ENCODE measurements at places on chromosomes 5 and 9.

GRCh38 chr9:127979333-127980059, 1.3 kb downstream of the EEIG1 start:
- DNase-seq: no peak

GRCh38 chr5:177089127-177089526, 2.4 kb downstream of the FGFR4 start:
- DNase-seq: no peak

DNA sequence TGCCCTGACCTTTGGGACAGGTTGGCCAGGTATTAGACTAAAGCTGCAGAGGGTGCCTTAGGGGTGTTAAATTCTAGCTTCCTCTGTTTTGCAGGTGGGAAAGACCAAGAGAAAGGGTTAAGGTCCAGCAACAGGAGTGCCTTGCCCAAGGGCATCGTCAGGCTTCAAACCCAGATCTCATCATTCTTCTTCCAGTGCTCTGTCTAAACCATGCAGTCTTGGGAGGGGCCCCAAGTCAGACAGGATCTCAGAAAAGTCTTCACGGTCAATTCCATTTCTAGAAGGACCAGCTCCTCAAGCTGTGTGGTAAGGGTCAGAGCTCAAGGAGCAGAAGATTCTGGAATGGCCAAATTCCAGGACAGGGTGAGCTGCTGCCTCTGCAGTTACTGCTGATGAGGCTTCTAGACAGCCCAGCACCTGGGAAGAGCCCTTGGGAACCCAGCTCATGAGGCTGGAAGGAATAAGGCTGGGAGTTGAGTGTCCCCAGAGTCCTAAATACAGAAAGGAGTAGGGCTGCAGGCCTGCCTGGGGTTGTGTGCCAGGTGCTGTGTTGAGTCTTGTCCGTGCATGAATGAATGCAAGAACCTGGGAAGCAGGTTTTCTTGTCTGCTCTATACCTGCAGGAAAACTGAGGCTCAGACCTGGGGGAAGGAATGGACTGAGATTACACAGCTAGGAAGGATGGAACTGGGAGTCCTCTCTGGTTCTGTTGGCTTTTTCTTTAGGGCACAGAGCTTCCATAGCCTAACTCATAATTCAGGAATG, 69.3 kb downstream of the WWC1 start:
- DNase-seq: no peak

GRCh38 chr5:84085387-84086041, 299.2 kb downstream of the EDIL3 start:
- DNase-seq: no peak

GRCh38 chr5:118789366-118789765, 199.0 kb downstream of the DTWD2 start:
- no peak for DNase-seq

- DNase-seq: no peak
Measured at GRCh38 chr9:86829496-86830046, 117.7 kb downstream of the GAS1 start.

DNA sequence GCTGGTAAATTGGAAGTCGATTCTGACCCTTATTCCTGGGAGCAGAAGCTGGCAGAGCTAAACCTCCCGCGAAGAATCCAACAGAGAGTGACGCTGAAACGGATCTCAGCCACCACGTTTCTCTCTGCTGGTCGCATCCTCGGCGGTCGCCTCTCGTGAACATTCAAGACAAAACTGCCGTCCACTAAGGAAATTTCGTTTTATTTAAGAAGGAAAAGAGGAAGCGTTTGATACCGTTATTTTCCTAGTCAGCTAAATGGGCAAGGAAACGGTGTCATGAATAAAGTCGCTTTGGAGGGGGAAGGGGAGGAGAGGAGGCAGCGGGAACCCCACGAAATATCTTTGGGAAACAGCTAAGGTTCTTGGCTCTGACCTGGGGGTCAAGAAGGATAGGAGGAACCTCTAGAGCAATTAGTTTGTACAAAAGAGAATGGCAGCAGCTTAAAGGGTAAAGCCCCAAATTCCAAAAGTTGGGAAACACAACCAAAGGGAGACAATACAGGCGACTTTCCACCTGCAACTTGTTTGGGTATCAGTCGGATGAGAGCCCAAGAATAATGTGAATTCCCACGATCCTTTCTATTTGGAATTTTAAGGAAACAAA, 1.9 kb downstream of the FOXB2 start:
- no peak for DNase-seq

GRCh38 chr5:141639357-141640050, 2.7 kb downstream of the RELL2 start:
- no peak for DNase-seq

- no peak for DNase-seq
Measured at GRCh38 chr5:81904861-81905260, 67.0 kb upstream of the ATG10 start.

GRCh38 chr9:133726401-133727276, 11.5 kb downstream of the SARDH start:
- peak; percentile 44 for DNase-seq

DNA sequence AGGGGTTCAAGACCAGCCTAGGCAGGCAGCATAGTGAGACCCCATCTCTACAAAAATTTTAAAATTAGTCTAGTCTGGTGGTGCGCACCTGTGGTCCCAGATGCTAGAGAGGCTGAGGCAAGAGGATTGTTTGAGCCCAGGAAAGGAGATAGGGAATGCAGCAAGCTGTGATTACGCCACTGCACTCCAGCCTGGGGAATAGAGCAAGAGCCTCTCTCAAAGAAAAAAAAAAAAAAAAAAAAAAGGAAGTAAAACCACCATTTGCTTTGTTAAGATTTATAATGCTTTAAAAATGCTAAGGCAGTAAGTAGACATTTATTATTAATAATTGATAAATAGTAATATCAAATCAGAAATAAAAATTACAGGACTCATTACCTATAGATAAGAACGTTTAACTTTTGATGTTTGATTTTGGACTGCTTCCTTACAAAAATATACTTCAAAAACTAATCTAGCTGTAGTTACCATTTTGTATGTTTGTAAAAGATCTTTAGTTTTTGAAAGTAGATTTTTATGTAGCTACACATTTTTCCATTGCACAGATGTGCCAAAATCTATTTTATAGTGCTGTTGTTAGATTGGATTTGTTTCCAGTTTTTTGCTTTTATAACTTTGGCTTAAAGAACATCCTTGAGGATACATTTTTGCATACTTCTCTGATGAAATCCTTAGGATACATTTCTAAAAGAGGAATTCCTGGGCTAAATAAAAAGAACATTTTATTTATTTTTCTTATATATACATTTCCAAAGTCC, 86.4 kb downstream of the INIP start:
- no peak for DNase-seq

DNA sequence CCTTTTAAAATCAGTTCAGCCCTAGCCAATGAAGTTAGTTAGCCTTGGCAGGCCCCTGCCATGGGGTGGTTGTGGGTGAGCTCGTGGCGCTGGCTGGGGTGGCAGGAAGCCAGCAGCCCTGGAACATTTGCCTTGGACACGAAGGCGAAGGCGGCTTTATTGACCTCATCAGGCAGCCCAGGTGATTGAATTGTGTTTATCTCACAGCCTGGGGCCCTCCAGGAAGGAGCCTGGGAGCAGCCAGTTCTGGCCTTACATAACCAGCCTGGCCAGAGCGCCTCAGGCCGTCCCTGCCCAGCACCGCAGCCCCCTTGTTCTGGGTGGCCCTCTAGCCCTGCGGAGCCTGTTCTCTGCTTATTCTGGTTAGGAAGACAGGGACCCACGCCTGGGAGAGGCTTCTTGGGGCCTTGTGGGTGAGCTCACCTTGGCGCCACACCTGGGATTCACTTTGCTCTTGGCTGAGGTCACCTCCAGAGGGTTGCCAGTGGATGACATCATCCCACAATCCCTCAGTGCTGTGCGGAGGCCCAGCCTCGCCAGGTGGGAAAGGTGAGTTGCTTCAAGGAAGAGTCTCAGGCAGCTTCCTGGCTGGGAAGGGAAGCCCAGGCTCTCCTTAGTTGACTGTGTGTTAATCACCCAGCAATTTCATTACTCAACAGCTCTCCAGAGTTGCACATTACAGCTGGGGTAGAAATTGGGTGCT, 54.4 kb upstream of the RPL26L1 start:
- DNase-seq: no peak

All from stimulated activated CD4-positive, alpha-beta T cell treated with anti-CD3 and anti-CD28 coated beads, Interleukin-12 subunit alpha, Interleukin-12 subunit beta, amount 100 ng/mL, for 48 hours (primary cell).